Stimulated activated CD8-positive, alpha-beta memory T cell treated with anti-CD3 and anti-CD28 coated beads, Interleukin-7, amount 100 ng/mL, for 1 hour (primary cell): ENCODE measurements at places on chromosomes 3 and 15.

GRCh38 chr3:186589121-186589520, 18.6 kb downstream of the DNAJB11 start:
- no peak for DNase-seq

GRCh38 chr3:71581457-71582035, 2.0 kb downstream of the FOXP1 start:
- DNase-seq, result no peak

GRCh38 chr15:60396958-60397771, 621 bp downstream of the ANXA2 start:
- DNase-seq, result no peak

DNA sequence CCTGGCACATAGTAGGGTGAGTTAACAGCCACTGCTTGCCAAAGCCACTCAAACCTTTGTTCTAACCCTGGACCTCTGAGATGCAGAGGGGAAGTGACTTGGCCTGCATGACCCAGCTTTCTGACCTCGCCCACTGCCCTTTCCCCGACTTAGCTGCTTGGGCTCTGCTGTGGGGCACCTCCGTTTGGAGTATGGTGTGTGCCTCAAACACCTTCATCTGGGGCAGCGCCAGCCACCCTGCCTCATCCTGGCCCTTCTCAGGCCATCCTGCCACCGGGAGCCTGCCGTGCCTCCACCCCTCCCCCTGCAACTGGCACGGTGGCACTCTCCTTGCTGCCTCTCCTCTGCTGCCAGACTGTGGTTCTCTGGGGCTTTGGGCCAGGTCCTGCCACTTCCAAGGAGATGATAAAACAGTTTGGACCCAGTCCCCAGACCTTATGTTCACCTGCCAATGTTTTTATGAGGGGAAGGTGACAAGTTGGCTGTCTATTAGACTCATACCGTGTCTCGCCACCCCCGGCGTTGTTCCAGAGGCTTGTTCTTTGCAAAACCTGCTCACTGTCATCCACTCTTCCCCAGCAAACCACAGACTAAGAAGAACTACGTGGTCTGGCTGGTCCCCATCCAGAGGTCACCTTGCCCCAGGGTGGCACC, 32.2 kb downstream of the SLC6A6 start:
- DNase-seq, result no peak

- no peak for DNase-seq
Measured at GRCh38 chr3:110667216-110667615, 404.4 kb upstream of the NECTIN3 start.

DNA sequence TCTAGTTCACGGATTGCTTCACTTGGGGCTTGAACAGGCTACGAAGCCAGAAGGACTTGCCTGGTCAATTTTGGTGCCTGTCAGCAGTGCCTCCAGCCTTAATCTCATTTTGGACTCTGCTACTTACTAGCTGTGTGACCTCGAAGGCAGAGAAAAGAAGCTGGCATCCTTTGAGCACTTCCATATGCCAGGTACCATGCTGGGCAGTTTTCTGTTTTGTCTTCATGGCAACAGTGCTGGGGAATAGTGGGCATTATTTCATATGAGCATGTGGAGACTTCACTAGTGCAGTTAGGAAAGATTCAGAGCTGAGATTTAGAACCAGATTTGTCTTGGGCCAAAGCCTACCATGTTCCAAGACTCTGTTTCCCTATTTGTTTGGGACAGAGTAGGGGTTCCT, 92.2 kb downstream of the LRTM1 start:
- DNase-seq, result no peak

DNA sequence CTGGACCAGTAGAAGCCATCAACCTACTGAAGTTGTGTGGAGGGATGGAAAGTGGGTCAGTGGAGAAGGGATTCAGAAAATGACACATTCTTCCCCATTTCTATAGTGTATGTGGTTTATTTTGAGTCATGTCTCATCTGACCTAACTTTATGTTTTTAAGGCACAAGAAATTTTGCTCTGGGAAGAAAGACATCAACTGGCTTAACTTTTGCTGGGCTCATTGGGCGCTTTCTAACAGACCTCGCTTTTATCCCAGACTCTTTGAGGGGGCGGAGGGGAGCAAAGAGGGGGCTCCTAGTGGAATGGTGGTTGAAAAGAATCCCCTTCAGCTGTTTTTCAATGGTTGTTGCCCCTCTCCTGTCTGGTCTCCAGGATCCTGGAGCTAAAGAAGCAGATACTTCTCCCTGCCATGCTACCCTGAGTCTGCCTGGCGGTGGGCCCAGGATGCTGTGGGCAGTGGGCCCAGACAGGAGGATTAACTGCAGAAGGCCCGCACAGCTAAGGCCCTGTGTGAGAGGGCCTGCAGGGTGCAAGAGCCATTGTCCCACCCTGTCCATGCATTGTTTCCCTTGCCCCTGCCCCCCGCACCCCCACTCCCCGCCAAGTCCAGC, 14.5 kb downstream of the CSRNP1 start:
- DNase-seq, result no peak

- no peak for DNase-seq
Measured at GRCh38 chr15:65916664-65917406, 47.5 kb downstream of the RAB11A start.

- no peak for DNase-seq
Measured at GRCh38 chr3:175411405-175411804, 552.3 kb downstream of the NAALADL2 start.

- no peak for DNase-seq
Measured at GRCh38 chr15:85624291-85624801, 170.4 kb downstream of the KLHL25 start.

- DNase-seq, result no peak
Measured at GRCh38 chr3:73656241-73656890, 31.6 kb upstream of the PDZRN3 start.

DNA sequence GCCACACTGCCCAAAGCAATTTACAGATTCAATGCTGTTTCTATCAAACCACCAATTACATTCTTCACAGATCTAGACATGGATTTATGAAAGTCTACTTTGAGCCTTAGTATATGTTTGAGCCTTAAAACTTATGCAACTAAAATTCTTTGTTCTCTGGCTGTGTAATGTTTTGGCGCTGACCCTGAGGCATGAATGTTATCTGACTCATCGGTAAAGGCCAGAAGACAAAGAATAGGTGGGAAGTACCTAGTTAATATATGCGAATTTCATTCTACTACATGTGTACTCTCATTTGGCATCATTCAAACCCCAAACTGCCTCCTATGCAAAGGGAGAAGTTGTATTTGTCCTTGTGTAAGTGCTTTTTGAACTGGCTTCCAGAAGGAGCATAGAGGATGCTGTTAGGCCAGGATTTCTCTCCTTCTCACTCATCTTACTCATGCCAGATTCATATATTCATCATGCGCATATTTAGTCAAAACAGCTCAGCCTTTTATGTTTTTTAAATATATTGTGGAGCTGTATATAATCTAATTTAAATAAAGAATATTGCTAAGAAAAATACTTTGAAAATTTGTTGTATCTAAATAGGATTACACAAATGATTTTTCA, 204.2 kb downstream of the NFKBIZ start:
- DNase-seq, result no peak

DNA sequence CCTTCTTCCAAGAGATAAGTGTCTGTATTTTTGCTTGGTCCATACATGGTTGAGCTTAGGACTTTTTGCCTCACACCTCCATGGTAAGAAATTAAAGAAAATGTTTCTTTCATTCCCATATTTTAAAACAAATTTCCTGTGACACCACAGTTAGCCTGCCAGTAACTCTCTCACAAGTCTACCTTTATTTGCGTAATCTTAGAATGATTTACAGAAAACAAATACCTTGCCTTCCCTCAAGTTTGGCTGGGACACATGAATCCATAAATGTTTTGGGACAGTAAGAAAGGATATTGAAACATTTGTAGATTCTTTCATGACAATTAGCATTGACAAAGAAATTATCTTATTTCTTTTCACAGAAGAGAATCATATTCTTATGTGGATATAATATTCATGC, 3.8 kb upstream of the ARL14 start:
- no peak for DNase-seq

DNA sequence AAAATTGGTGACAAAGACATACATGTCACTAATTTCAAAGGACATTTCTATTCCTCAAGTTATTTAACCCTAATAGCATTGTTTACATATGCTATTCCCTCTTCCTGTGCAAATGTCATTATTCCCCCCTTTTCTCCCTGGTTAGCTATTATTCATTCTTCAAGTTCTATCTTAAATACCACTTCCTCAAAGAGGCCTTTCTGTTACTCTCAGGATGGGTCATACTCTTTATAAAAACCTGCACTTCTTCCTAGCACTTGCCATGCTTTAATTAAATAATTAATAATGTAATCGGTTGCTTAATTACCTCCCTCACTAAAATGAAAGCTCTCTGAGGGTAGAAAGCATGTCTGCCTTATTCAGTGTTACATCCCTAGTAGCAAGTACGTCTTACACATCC, 88.5 kb downstream of the XRN1 start:
- no peak for DNase-seq

DNA sequence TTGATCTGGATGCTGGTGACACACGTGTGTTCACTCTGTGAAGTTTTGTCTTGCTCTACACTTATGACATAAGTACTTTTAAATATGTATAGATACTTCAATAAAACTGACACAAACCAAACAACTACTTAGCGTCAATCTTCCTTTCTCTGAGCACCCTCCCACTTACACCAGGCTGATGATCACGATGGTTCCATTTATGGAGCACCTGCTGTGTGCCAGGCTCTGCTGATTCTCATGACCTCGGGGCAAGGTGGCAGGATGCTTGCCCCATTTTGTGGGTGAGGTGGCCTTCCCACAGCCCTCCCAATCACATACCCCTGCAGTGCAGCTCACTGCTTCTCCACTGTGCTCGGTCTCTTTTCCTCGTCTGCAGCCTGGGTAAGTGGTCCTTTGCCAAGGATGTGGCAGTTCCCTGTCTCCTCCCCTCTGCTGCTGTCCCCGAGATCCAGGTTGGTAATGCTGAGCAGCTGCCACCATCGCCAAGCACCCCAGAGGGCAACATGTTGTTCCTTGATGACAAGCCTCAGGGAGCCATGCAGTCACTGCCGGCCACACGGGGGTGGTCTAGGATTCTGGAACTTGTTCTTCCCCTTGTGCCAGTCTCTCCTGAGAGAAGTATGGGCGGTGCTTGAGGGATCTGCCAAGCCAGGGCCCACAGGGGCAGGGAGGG, 20.6 kb upstream of the ADCY5 start:
- no peak for DNase-seq

DNA sequence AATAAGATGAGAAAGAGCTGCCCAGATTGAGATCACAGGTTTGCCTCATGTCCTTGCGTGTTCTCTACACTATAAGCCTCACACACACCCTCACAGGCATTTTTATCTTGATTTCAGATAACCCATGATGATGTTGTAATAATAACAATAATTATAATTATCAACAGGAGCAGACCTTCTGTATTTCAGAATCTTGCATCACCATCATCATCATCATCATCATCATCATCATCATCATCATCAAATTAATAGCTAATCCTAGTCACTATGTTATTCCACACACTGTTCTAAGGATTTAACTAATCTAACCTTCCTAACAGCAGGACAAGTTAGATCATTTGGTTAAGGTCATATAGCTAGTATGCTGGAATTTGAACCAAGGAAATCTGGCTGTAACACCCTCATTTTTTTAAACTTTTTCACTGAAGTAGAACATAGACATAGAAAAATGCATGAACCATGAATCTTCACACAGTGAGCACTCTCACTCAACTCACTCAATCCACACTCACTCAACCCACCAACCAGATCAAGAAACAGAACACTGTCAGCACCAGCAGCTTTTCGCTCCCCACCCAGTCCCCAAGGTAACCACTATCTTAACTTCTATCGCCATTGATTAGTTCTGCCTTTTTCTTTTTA, 1.8 kb upstream of the SH2D7 start:
- no peak for DNase-seq

DNA sequence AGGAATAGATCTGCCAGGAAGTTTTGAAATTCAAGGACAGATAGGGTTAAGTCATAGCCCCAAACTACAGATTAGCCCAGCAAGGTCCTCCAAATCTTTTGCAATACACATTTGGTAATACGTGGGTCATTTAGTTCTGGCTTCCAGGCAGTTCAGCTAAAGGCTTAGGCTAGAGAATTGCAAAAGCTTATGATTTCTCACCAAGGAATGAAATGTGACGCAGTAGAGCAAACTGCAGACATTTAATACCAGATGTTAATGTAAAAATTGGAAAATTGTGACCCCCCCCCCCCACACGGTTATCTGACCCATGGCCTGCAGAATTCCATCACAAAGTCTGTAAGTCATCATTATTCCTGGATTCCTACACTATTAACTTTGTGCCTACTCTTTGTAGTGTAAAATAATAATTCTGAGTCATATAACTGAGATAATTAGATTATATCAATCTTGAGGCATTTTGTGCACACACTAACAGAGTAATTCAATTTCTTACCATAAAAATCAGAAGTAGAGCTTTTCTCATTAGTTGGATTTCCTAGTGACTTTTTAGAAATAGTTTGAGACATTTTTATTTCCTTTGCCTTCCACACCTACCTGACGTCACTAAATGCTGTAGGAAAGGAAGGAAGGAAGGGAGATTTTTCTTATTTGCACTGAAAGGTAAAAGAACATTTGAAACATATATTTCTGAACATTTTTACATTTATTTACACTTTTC, 235.2 kb downstream of the DTWD1 start:
- no peak for DNase-seq

DNA sequence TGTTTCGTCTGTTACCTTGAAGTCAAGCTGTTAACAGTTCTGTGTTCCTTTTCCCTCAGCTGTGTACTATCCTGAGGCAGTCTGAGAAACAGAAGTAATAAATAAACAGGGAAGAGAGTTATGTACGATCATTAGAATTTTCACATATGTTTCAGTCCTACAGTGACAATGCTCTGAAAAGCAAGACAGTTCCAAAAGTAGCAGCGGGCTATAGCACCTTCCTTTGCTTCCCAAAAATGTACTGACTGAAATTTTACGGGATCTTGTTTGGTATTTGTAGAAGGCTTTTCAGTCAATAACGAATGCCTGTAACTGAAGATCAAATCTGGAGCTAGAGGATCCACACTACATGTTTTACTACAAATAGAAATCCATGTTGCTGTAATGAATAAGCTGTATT, 428.1 kb downstream of the PYDC2 start:
- no peak for DNase-seq

DNA sequence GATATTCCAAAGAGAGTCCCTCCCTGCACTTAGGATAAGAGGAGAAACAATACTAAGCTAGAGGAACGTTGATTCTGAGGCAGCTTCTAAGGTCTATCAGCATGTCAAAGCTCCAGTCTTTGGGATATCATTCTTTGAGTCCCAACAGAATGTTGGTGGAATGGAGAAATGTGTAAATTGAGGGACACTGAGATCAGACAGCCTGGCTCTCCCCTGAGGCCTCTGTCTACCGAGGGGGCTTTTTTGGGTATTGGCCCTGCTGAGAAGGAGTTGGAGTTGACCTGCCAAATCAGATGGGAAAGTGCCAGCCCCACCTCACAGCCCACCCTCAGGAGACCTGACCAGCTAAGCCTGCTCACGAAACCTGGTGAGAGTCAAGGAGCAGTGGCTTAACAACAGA, 27.6 kb upstream of the LRTM1 start:
- DNase-seq, result no peak

GRCh38 chr3:194961571-194961970, 275.9 kb downstream of the FAM43A start:
- DNase-seq, result no peak
